ENCODE measurements at places on chromosomes 5 and 9.
A peak's percentile ranks its signal among the peaks of the same experiment; 100 is the strongest.

GRCh38 chr9:88991066-88992034, at the start of gene S1PR3:
S1PR3 (plus strand) TSS chr9:88991468; CDS start chr9:89001201, 9,733 bp downstream.
- no peak for DNase-seq

DNA sequence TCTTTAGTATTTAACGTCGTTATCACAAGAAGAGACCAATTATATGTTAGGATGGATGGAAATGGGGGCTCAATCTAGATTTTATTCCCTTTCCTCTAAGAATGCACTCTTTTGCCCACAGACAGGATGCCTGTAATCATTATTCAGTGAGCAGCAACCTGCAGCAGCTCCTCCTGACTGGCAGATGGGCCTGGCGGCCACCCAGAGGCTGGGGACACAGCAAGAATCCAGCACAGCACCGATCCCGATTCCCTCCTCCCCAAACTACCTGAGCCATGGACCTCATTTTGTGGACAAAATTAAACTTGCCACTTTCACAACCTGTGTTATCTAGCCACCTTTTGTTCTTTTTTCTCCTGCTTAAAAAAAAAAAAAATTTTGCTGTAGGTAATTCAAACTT, 101.0 kb downstream of the USP20 start:
- no peak for DNase-seq

- DNase-seq: no peak
Observed at GRCh38 chr9:92492781-92493401, 10.6 kb upstream of the ASPN start.

- peak; percentile 50 for DNase-seq
Observed at GRCh38 chr5:138952962-138953361, 77.8 kb upstream of the LRRTM2 start.

- DNase-seq: no peak
Observed at GRCh38 chr9:353077-353476, 138.4 kb downstream of the DOCK8 start.

GRCh38 chr5:129698661-129699060, 49.2 kb upstream of the MINAR2 start:
- no peak for DNase-seq

- DNase-seq: no peak
Observed at GRCh38 chr9:102587281-102587680, 407.9 kb upstream of the CYLC2 start.

DNA sequence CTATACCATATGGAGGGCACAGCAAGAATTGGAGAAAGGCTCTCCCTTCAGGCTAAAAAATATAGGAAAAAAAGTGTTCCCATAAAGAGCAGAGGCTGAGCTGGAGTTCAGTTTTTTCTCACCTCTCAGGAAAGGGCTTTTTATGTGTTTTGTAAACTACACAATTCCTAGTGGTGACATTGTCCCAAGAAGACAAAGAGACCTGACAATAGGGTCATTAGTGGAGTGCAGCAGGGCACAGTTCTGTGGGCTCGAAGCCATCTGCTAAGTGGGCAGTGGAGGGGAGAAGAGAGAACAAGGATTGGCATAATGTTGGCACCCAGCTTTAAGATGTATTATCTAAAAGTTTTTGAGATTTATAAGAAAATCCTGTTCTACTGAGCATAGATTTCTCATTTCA, 162.5 kb downstream of the HCN1 start:
- DNase-seq: no peak

DNA sequence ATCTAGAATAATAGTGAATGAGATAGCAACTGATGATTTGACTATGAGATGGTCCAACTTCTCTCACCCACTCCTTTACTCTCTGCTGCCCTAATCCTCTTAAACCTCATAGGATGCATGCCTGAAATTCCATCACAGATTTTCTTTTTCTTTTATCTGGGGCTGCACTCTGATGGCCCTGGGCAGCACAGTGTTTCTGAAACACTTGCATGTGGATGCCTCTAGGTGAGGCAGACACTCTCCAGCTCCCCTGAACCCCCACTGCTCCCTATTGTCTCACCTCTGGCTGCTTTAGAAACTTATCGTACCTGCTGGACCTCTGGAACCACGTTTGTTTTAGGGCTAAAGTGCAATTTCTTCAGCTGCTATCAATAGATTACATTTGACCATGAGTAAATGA, 67.5 kb downstream of the HTR4 start:
- DNase-seq: no peak

Measured in DMS79 treated with DMSO at 0.1 percent for 48 hours (cell line).